ENCODE measurements at places on chromosomes 6 and 20. TPM values are rescaled to one million over a fixed set of nuclear protein-coding genes. Genes with fewer than 3 reads are reported as not detected.

The TINAG gene
- total RNA-seq = not detected

The GPR63 gene
- 2.5 TPM for total RNA-seq

The OXT gene
- not detected for total RNA-seq

The SLC22A7 gene
- not detected for total RNA-seq

The ECT2L gene
- total RNA-seq = not detected

The ERVFRD-1 gene
- total RNA-seq = 0.25 TPM

GRCh38 chr6:56851541-56852259, 103.2 kb upstream of the BEND6 start:
- DNase-seq = no peak

DNA sequence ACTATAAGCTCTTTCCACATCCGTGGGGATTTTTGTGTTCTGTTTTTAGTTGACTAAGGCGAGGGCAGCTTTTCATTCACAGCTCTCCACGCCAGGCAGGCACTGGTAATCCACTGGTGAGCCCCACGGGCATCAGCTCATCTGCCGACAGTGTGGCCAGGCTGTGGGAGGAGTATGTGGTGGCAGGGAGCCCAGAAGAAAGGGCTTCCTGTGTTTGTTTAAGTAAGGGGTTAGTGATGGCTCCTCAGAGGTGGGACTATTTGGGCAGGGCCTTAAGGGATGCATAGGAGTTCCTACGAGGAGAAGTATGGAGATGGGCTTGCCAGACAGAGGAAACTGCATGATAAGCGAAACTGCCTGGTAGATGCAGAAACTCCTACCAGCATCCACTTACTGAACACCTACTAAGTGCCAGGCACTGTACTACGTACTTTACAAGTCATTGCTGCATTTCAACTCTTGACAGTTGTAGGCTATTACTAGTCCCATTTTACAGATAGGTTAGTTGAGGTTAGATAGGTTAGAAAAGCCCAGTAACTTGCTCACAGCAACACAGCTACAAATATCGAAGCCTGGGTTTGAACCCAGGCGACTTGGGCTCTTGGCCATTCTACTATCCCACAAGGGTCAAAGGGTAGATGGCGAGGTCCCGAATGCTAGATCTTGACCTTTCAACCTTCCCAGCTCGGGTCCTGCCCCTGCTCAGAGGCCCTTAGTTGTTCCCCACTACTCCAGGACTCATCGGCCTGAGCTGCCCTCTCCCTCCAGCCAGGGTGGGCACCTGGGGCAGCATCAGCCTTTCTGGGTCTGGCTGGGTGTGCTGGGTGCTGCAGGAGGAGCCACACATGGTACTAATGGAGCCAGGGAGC, 55.1 kb downstream of the CEBPB start:
- DNase-seq = no peak

DNA sequence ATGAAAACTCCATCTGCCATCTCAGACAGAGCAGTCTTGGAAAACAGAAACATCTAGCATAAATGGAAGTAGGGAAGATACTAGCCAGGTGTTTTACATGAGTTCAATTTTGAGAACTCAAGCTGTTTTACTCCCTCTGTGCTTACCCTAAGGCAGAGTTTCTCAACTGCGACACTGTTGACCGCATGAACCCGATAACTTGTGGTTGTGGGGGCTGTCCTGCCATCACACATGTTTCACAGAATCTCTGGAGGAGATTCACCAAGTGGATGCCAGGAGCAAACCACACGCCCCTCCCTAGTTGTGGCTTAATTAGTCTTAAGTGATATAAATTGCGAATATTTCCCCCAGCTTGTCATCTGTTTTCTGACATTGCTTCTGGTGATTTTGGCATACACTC, 2.3 kb upstream of the SERPINB6 start:
- no peak for DNase-seq

- no peak for DNase-seq
These were observed 4.1 kb downstream of the TMEM239 start for GRCh38 chr20:2820084-2820895.

GRCh38 chr6:139135578-139136545, 982 bp downstream of the HECA start:
- no peak for DNase-seq

DNA sequence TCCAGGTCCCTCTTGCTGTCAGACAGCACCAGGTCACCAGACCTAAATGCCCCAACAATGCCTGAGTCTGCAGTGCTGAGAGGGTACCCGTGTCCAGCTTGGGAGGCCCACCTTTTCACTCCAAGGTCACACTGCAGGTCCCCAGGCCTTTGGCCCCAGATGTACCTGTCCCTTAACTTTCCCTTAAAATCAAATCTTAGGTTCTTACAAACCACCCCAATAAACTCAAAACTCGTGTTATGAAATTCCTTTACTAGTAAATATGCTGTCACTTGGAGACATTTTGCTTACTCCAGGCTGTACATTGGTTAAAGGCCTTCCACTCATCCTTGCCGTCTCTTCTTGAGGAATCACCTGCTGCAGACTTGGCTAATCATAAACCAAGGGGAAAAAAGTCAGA, 165.7 kb upstream of the RREB1 start:
- no peak for DNase-seq

DNA sequence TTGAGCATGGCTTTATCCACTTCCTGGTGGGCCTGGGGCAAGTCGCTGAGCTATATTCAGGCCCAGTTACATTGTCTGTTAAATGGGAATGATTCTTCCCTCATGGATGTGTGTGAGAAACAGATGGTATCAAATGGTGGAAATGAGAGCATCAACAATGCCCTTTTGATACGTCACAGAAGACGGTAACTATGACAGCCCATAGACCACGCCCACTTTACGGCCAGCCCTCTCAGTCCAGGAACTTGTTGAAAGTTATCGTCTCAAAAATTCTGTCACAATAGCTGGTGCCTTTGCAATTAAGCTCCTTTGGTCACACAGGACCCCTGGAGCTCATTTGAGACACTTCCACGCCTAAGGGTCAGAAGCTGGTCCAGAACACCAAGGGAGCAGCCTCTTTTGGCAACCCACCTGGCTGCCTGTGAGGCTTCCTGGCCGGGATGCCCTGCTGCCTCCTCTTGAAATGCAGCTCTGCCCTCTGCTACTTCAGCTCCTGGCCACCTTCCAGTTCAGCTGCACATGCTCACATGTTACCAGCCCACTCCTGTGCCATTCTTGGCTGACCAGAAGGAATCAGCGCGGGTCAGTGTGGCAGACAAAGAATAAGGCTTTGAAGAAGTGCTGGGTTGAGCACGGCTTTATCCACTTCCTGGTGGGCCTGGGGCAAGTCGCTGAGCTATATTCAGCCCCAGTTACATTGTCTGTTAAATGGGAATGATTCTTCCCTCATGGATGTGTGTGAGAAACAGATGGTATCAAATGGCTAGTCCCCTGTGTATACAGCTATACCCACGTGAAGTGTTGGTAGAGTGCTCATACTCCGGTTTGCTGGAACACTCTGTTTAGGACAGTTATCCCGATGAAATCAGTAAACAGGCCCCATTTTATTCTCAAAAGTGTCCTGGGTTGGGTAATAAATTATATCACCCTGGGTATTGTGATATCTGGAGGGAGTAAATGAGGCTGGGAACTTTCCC, 199.2 kb upstream of the SUPT3H start:
- peak; percentile 77 for DNase-seq

GRCh38 chr6:167968091-167968490, 29.4 kb upstream of the KIF25 start:
- DNase-seq = no peak

DNA sequence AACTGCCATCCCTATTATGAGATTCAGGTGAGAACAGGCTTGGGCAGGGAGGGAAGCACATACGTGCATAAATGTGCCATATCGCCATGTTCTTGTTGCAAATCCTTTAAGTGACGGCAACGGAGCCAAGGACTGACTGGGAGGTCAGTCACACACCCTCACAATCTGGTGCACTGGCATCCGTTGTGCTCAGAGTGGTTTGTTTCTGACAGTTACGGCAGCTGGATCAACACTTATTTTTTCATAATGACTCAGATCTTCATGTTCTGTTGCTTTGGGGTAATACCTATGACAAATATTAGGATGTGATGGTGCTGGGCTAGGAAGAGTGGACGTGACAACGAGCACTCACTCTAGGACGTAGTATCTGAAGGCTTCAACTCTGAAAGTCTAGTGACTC, 56.2 kb upstream of the PREP start:
- DNase-seq = no peak

DNA sequence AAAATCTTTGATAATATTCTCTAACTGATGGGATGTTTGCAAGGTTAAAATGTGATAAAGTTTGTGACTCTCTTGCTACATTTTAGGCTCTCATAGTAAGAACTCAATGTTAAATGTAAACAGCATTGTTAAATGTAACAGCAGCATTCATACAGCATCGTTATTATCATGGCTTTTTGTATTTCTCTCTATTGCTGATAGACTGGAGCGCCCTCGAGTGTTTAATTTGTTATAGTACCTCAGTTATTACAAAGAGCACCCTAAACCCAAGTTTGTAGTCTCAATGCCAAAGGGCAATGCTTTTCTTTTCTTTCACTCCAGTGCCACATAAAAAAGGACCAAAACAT, 14.9 kb upstream of the TTPAL start:
- no peak for DNase-seq

DNA sequence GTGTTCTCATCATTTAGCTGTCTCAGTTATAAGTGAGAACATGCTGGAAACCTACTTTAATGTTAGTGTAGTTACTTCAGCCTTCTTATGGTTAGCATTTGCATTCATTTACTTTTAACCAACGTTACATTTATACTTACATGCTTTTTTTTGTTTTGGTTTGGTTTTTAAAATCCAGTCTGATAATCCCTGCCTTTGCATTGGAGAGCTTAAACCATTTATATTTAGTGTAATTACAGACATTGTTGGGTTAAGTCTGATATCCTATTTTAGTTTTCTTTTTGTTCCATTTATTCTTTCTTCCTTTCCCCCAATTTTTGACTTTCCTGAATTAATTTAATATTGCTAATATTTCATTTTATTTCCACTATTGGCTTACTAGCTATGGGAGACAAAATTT, 70.2 kb downstream of the AIG1 start:
- no peak for DNase-seq

DNA sequence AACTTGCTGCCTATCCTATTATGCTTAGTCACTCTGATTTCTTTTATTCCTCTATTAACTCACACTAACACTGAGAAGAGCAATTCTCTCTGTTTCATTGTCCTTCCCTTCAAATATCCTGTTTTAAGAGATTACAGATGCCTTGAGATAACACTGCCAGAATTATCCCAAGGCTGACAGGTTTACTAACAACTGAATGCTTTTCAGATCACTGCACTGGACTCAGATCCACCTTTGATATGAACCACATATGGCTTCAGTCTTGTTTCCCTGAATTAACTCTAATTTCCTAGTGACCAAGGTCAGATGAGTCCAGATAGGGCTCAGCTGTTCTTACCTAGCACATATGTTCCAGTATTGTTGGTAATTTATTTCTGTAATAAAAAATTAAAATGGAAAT, 633.1 kb downstream of the GRIK2 start:
- DNase-seq = no peak

GRCh38 chr6:15897063-15897876, 231.6 kb upstream of the MYLIP start:
- no peak for DNase-seq

DNA sequence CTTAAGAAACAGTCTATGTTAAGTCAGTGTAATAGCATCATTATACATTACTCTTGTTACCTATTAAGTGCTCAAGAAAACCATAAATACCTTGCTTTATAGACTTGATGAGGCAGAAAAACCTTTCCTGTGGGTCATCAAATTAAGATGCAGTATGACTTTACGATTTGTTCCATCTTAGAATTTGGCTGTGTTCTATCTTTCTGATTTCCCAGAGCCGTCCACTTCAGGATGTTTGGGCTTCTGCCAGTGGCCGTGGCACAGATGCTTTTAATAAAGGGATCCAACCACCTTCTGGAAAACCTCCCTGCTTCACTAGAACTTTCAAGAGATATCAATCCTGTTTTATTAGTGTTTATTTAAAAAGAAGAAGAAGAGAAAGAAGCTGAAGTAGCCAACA, 71.2 kb downstream of the PDE7B start:
- DNase-seq = no peak
